Ascending aorta (tissue), 2 donors: ENCODE measurements at places on chromosomes 2 and 18.

- no peak for DNase-seq
Measured at GRCh38 chr18:28961669-28962228, 784.8 kb upstream of the CDH2 start.

- no peak for DNase-seq
Measured at GRCh38 chr2:241188361-241189092, at the start of gene ANO7. TSS of gene ANO7 (plus strand) at chr2:241188677. CDS start at chr2:241190064, 1,387 bp downstream.

GRCh38 chr18:56351911-56352500 is 286.4 kb downstream of the TXNL1 start:
- DNase-seq: no peak

DNA sequence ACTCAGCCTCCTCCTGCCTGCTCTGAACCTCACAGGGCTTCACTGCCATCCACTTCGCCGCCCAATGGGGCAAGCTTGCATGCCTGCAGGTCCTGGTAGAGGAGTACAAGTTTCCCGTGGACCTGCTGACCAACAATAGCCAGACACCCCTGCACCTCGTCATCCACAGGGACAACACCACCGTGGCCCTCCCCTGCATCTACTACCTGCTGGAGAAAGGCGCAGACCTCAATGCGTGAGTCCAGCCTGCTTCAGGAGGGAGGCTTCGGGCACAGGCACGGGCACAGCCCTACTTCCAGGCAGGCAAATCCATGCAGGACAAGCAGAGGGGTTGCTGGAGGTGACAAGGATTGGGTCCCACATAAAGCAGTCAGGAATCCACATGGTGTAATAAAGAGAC is 1.2 kb downstream of the ANKRD53 start:
- peak; percentile 63 for DNase-seq

DNA sequence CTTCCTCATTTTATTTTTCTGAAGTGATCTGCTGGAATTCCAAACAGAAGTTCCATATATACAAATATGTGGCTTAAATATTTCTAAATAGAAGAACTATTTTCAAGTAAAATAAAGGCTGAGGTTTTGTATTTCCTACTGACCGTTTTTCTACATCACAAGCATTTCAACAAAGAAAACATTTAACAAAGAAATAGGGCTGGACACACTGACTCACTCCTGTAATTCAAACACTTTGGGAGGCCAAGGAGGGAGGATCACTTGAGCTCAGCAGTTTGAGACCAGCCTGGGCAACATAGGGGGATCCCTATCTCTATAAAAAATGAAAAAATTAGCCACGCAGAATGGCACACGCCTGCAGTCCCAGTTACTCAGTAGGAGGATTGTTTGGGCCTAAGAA is 44.6 kb downstream of the TANK start:
- no peak for DNase-seq

- no peak for DNase-seq
Measured at GRCh38 chr2:206876216-206876860, 63.0 kb upstream of the CPO start.

DNA sequence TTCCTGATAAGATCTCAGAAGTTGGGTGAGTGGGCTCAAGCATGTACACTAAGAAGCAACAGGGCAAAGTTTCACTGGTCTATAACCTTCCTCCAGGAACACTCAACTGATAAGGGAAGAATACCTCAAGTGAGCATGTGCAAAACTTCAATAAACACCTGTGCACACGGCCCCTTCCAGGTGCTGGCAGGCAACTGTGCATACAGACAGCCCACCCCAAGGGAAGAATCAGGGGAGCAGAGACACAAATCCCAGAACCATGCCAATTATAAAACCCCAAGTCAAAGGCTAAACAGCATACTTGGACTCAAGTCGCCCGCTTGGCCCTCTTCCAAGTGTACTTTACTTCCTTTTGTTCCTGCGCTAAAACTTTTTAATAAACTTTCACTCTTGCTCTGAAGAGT is 85.9 kb upstream of the RTN4 start:
- no peak for DNase-seq

DNA sequence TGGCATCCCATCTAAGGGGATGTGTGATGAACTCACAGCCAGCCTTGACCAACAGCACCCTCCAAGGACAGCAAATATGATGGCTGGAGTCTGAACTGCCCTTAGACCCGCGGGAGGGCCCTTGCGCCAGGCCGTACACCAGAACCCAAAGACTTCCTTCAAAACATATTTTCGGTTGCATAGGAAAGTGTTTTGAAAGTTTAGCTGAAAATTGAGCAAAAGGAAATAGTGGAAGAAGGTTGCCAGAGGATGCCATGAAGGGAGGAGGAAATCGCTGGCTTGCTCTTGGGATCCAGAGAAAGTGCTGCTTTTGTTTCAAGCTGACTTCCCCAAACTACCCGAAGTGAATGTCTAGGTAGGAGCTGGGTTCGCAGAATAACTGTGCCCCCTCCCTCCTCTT is 61.3 kb downstream of the IL1R2 start:
- DNase-seq: no peak

GRCh38 chr2:196538646-196539045 is 100.9 kb upstream of the CCDC150 start:
- no peak for DNase-seq

DNA sequence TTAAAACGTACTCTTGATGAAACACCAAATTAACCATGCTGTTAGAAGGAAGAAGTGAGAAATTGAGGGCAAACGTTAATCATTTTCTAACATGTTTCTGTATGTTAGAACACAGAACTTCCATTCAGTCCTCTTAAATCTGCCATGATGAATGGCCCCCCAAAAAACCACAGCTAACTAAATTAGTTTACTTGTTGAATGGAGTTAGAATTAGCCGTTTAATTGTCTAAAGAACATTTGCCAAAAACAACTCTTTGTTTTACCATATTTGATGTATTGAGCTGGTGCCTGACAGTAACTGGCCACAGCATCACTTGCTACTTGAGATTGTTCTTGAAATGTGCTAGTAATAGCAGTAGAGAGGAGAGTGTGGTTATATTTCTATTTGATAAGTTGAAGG is 12.7 kb downstream of the CCNYL1 start:
- DNase-seq: no peak

- DNase-seq: no peak
Measured at GRCh38 chr2:213034585-213034984, 116.8 kb downstream of the IKZF2 start.

- peak; percentile 15 for DNase-seq
Measured at GRCh38 chr2:70668911-70669310, 99.1 kb downstream of the ADD2 start.

GRCh38 chr18:5584746-5585417 is 41.1 kb upstream of the EPB41L3 start:
- no peak for DNase-seq

GRCh38 chr2:151760139-151760650 is 25.9 kb upstream of the NEB start:
- no peak for DNase-seq

- no peak for DNase-seq
Measured at GRCh38 chr18:79772865-79773696, 24.7 kb upstream of the KCNG2 start.

- peak; percentile 88 for DNase-seq
Measured at GRCh38 chr18:48161191-48161910, 230.9 kb upstream of the SMAD2 start.

GRCh38 chr2:9824956-9825720 is 18.1 kb upstream of the TAF1B start:
- no peak for DNase-seq

GRCh38 chr2:159661286-159661685 is 44.9 kb upstream of the BAZ2B start:
- DNase-seq: no peak

DNA sequence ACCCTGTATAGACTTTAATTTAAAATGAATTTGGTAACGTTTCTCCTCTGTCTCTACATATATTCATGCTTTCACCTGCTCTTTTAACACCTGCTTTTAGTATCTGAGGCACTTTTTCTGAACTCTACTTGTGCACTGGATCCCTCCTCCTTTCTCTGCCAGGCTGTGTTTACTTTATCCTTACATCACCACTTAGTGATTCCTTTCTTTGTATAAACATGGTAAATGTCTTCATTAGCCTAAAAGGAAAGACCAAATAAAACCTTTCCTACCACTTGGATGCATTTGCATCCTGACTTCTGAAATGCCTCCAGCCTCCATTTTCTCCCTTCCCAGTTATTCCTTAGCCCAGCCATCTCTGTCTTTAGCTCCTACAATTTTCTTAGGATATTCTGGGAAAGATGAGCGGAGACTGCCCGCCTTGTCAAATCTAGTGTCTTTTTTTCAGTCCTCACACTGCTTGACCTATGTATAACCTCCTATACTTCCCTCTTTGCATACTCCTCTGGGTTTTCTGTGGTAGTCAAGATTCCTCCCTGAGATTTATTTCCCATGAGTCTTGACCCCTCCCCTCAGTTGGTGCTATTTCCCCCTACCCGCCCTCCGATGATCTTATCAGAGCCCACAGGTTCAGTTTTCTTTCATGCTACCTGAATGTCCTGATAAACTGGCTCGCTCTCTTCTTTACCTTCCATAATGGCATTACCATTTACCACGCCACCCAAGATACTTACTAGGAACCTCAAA is 44.8 kb downstream of the REL start:
- DNase-seq: no peak

DNA sequence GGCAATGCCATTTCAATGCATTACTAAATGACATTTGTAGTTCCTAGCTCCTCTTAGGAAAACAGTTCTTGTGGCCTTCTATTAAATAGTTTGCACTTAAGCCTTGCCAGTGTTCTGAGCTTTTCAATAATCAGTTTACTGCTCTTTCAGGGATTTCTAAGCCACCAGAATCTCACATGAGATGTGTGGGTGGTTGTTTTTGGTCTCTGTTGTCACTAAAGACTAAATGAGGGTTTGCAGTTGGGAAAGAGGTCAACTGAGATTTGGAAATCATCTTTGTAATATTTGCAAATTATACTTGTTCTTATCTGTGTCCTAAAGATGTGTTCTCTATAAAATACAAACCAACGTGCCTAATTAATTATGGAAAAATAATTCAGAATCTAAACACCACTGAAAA is 45.3 kb downstream of the HADHB start:
- DNase-seq: no peak

DNA sequence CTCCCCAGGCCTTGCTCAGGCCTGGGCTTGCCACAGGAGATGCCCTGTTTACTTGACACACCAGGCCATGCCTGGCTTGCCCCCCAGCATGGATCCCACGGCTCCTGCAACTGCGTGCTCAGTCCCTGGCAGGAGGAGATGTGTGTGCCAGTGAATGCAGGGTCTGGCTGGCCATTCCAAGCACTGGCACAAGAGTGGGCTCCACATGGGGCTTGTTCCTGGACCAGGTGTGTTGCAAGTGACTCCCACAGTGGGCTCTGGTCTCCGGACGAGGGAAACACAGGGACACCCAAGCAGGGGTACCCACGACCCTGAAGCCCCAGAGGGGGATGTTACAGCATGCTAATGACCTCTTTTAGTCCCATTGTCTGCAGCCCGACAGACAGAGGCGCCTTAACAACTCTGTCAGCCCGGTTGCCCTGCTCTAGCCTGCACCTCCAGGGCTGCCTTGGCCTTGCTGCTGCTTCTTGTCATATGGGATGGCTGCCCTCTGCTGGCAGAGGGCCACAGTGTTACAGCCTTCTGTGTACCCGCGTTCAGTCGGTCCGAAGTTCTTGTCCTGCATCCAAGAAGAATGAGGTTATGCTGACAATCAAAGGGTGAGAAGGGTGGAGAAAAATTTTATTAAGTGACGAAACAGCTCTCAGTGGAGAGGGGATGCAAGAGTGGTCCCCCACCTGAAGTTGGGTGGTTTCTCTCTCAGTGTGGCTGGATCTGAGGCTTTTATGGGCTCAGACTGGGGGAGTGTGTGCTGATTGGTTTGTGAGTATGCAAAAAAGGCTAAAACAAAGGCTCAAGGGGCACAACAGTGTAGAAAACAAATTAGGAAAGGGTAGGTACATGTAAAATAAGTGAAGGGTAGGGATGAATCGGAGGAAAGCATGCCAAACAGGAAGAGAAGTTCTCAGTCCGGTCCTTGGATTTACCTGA is 180.4 kb downstream of the MBD5 start:
- no peak for DNase-seq

DNA sequence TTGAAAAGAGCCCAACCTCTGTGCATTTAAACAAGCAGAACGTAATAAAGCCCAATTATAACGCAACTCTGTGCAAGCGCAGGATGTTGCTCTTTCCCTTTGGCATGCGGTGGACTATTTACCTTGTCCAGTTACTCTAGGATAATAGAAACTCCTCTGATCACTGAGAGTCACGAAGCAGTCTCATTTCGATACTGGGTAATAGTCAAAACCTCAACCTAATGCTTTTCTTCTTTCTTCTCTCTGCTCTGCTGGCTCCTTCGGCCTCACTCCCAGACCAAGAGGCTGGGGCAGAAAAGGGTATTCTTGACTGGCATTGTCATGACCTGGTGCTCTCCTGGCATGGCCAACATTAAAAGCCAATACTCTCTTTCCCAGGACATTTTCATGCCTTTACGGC is 89.7 kb upstream of the GCFC2 start:
- no peak for DNase-seq

- no peak for DNase-seq
Measured at GRCh38 chr2:67877301-67877700, 185.5 kb downstream of the C1D start.

DNA sequence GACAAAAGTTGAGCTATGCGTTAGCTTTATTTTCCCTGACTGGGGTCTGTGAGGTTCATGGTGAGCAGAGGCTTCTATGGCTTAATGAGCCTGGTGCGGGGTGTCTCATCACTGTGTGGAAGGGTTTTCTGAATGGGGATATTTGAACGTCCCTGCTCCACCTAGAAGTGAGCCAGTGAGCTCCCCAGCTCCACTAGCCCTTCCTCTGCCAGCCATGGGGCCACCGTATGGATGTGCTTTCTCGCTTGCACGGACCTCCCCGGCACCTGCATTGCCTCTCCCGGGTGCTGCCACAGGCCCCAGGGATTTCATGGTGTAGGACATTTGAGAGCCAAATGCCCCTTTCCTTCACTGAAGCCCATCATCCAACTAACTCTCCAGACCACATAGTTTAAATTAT is 37.8 kb downstream of the CYP26B1 start:
- DNase-seq: no peak

GRCh38 chr2:180473456-180473855 is 466.4 kb upstream of the CWC22 start:
- no peak for DNase-seq

DNA sequence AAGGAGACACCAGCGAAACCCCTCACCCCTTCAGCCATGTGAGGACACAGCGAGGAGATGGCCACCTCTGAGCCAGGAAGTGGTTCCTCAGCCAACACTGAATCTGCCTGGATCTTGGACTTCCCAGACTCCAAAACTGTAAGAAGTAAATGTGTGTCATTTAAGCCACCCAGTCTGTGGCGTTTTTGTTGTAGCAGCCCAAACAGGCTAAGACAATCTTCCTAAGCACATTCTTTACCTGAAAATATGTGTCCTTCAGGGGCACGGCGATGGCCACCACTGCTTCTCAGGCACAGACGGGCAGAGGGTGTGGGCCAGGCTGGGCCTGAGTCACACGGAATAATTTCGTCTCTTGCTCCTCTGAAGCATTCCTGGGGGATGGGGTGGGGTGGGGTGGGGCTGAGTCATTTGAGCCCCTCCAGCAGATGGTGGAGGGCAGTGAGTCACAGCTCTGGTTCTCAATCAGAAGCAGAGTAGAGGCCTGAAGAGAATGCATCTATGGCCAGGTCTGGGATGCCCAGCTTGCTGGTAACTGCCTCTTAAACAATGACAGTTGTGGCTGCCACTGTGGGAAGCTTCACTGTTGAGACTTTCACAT is 142.4 kb downstream of the CAPN13 start:
- DNase-seq: no peak

- no peak for DNase-seq
Measured at GRCh38 chr2:73937103-73937885, 10.6 kb downstream of the DGUOK start.
